ENCODE measurements at places on chromosomes 1 and 21. TPM values are rescaled to one million over a fixed set of nuclear protein-coding genes. Genes with fewer than 3 reads are reported as not detected.

DNA sequence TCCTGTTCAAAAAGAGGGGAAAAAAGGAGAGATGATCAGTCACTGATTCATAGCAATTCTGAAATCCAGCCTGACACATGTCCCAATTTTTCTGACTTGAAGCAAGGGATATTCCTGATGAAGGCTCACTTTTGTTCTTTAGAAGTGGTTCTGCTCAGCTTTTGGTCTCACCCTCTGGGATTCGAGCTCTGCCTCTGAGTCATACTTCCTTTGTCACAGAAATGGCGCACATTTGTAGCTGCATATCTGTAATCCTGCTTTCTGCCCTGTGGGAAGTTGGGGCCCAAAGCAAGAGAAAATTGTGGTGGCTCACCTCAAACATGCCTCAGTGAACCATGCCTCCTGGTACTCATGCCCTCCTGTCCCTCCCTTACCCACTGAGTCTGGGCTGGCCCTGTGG lies 22.3 kb upstream of the FAM78B start:
- no peak overlapping the region for H3K27ac ChIP-seq
- no peaks in the 10 kb centered on the region for H3K36me3 ChIP-seq
- no peak for DNase-seq
- no peak overlapping the region for H3K4me3 ChIP-seq
- no peaks in the 10 kb centered on the region for H3K4me1 ChIP-seq
- H3K27me3 ChIP-seq: no peaks in the 10 kb centered on the region

DNA sequence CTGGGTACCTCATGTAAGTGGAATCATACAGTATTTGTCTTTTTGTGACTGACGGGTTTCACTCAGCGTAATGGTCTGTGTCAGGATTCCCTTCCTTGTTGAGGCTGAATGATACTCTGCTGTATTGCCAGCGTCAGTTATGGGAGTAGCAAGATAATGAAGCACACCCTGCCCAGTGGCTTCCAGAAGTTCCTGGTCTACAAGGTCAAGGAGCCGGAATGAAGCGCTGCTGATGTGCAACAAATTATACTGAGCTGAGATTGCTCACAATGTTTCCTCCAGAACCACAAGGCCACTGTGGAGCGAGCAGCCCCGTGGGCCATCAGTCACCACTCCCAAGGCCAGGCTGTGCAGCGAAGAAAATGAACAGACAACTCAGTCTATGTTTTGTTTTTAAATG lies 24.0 kb upstream of the TDRD10 start:
- DNase-seq: no peak
- no peaks in the 10 kb centered on the region for H3K27me3 ChIP-seq
- peaks cover 2% of the 10 kb centered on the region for H3K4me1 ChIP-seq
- H3K27ac ChIP-seq: no peak overlapping the region
- no peaks in the 10 kb centered on the region for H3K36me3 ChIP-seq
- no peak overlapping the region for H3K4me3 ChIP-seq

Gene TMEM82
- total RNA-seq: not detected

Gene DNAJC8
- 127 TPM for total RNA-seq

GRCh38 chr21:30482130-30482529 lies 2.0 kb upstream of the KRTAP19-1 start:
- H3K27ac ChIP-seq: no peak overlapping the region
- no peak for DNase-seq
- no peaks in the 10 kb centered on the region for H3K36me3 ChIP-seq
- H3K4me1 ChIP-seq: no peaks in the 10 kb centered on the region

- DNase-seq: no peak
- H3K36me3 ChIP-seq: no peaks in the 10 kb centered on the region
- no peaks in the 10 kb centered on the region for H3K4me1 ChIP-seq
- H3K27me3 ChIP-seq: peaks cover under 1% of the 10 kb centered on the region
Measured at GRCh38 chr1:111199881-111200801, at the start of gene DENND2D. DENND2D (minus strand) TSS chr1:111200646; CDS start chr1:111200459, 187 bp downstream.

Gene SLC37A1
- total RNA-seq: 7.7 TPM

- no peak for DNase-seq
- H3K4me3 ChIP-seq: no peak overlapping the region
- 0 out of 2 replicates have a peak, but pooled peaks cover 2% of the 10 kb centered on the region for H3K27me3 ChIP-seq
- no peak overlapping the region for H3K27ac ChIP-seq
- H3K36me3 ChIP-seq: no peaks in the 10 kb centered on the region
Measured at GRCh38 chr1:29520571-29521437, 284.5 kb downstream of the PTPRU start.

GRCh38 chr21:37538971-37539590 lies 172.5 kb downstream of the DYRK1A start:
- H3K27me3 ChIP-seq: no peaks in the 10 kb centered on the region
- H3K4me1 ChIP-seq: no peaks in the 10 kb centered on the region
- H3K4me3 ChIP-seq: no peak overlapping the region
- no peaks in the 10 kb centered on the region for H3K36me3 ChIP-seq
- no peak for DNase-seq

DNA sequence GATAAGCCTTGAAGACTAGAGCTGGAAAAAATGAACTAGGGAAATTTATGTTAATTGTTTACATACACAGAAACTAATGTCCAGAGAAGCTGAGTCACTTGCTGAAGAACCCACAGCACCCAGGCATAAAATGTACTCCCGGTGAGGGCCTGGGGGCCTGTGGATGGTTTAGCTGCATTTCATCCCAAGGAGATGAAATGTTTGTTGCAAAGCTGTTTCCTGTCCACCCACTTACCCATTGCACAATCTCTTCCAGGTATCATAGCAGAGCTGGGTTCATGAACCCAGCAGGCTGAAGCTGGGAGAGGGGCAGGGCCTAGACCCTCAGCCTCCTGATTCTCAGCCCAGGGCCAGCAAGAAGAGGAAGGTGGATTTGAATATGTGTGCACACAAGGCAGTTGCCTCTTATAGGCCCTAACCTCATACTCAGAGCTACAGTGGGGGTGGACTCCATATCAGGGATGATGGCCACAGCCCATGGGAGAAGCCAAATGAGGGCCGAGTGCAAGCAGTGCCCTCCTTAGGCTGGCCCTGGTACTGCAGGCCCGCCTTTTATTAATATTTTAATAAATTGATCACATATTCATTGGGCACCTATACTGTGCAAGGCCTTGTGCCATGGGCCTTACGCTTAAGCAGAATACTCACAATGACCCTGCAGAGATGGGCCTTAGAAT lies 110.8 kb downstream of the LACTBL1 start:
- H3K27ac ChIP-seq: no peak overlapping the region
- no peaks in the 10 kb centered on the region for H3K4me1 ChIP-seq
- no peak for DNase-seq
- no peaks in the 10 kb centered on the region for H3K27me3 ChIP-seq

GRCh38 chr21:39238275-39238674 lies 55.0 kb upstream of the PSMG1 start:
- H3K36me3 ChIP-seq: peaks cover 9% of the 10 kb centered on the region
- H3K4me3 ChIP-seq: no peak overlapping the region

- no peak for DNase-seq
- H3K27ac ChIP-seq: no peak overlapping the region
- no peak overlapping the region for H3K4me3 ChIP-seq
- H3K36me3 ChIP-seq: no peaks in the 10 kb centered on the region
Measured at GRCh38 chr1:44733365-44733764, 2.4 kb upstream of the RNU5D-1 start.

DNA sequence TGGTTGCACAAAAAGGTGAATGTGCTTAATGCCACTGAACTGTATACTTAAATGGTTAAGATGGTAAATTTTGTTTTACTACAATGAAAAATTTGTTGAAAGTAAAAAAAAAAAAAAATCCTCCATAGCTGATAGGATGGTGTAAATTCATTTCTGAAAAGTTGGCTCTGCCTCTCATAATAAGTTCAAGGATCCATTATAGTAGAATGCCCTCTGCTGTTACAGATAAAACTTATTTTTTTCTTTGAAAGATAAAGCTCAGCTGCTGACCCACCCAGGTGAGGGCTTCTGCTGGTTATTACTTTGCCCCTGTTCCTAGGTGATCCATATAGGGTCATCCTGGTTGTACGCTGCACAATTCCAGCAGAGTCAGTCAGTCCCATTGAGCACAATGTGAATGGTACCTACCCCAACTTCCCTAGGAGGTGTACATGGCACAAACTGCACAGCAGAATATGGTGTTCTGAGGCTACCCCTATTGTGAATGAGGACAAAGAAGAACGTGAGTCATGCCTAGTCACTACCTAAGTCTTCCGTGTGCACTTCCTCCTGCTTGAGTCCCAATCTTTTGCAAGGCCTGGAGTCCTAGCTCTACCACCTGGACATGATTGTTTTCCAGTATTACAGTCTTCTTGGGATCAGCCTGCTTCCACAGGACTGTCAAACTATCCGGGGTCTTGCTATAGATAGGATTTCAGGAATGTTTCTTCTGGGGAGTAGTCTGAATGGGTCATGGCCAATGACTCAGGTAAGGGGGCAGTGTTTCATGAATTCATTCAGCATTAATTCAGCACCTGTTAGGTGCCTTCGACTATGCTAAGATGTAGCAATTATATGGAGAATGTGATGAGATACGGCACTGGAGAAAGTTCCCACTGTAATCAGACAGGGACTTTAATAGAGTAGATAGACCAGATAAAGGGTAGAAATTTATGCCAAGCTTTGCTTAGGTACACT lies 20.8 kb upstream of the CD5L start:
- peaks cover 3% of the 10 kb centered on the region for H3K27me3 ChIP-seq
- H3K4me3 ChIP-seq: no peak overlapping the region
- H3K27ac ChIP-seq: no peak overlapping the region
- no peaks in the 10 kb centered on the region for H3K36me3 ChIP-seq
- no peak for DNase-seq

DNA sequence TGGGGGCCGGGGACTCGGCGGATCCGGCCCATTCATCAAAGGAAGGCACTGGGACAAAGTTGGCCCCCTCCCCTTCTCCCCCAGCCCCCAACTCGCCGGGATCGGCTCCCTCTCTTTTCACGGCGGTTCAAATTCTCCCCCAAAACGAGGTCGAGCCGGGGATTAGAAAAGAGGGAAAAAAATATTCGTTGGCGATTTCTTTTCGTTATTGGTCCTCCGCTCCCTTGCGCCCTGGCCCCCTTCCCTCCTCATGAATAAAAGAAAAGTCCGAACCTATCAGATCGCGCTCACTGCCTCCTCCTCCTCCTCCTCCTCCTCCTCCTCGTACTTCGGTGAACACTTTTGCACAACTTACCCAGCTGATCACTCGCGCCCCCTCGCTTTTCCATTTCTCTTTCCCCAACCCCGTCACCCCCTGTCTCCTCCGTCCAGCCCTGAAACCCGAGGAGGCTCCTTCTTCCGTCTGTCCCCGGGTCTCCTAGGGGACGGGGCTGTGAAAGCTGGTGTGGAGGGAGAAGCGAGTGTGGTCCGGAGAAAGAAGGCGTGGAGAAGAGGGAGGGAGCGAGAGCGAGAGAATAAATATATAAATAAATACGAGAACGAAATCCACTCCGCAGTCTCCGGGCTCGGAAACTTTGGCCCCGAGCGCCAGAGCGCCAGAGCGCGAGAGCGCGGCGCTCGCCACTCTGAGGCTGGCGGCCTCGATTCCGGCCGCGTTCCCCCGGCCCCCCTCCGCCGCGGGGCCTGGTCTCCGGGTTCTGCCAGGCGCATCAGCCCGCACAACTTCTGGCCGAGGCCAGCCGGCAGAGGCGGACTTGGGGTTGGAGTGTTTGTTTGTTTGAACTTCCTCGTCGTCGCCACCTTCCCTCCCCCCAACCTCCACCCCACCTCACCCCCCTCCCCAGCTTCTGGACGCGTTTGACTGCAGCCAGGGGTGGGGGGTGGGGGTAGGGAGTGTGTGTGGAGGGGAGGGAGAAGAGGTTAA lies at the start of gene PAX7:
TSS of gene PAX7 (plus strand) at position 336 of the 985 bp plus-strand sequence. CDS start 758 bp downstream, outside the sequence.
- peaks cover 39% of the 10 kb centered on the region for H3K27me3 ChIP-seq
- no peak within 1 kb of the TSS for H3K27ac ChIP-seq
- H3K4me1 ChIP-seq: no peaks in the 10 kb centered on the region
- DNase-seq: no peak

Gene PADI2
- total RNA-seq: 507 TPM

GRCh38 chr1:206547104-206547503 lies 39.8 kb downstream of the RASSF5 start:
- H3K4me1 ChIP-seq: no peaks in the 10 kb centered on the region
- H3K27me3 ChIP-seq: peaks cover 4% of the 10 kb centered on the region
- DNase-seq: no peak
- H3K36me3 ChIP-seq: no peaks in the 10 kb centered on the region

GRCh38 chr1:87239997-87240605 lies 88.6 kb upstream of the LMO4 start:
- H3K4me3 ChIP-seq: no peak overlapping the region
- no peak for DNase-seq
- no peaks in the 10 kb centered on the region for H3K36me3 ChIP-seq
- no peaks in the 10 kb centered on the region for H3K27me3 ChIP-seq
- H3K27ac ChIP-seq: no peak overlapping the region

DNA sequence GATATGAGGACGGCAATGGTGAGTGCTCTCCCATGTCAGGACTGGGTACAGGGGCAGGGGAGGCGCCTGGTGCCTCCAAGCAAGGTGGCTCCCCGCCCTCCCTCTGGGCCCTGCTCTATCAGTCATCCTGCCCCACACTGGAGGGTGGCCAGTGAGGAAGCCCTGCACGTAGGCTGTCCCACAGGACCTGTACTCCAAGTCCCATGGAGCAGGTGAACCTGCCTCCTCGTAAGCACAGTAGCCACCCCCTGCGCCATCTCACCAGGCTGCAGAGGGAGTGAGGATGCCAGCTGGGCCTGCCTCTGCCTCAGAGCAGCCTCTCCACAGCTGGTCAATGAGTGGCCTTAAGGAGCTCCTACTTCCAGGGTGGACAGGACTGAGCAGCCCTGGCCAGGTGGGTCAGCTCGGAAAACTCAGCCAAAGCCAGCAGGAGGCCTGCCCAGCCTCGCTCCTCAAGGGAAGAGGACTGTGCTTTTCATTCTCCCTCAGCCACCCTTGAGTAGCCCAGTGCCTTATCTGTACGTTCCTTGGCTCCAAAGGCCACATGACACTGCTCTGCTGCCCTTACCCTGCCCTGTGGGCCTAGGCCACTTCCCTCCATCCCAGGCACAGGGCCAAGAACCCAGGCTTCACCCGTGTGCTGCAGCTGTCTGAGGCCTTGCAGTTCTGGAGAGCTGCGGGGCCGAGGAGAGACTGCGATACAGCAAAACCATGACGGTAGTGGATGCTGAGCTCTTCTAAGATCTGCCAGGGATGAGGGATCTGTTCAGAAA lies 39.6 kb downstream of the SLC45A1 start:
- no peaks in the 10 kb centered on the region for H3K27me3 ChIP-seq
- peaks cover 28% of the 10 kb centered on the region for H3K36me3 ChIP-seq
- H3K27ac ChIP-seq: no peak overlapping the region
- H3K4me1 ChIP-seq: no peaks in the 10 kb centered on the region
- no peak for DNase-seq

Gene KRTAP20-4
- not detected for total RNA-seq

Gene CYP4A11
- not detected for total RNA-seq

All from Panc1 (cell line).